ENCODE measurements at places on chromosomes 1 and 21.

DNA sequence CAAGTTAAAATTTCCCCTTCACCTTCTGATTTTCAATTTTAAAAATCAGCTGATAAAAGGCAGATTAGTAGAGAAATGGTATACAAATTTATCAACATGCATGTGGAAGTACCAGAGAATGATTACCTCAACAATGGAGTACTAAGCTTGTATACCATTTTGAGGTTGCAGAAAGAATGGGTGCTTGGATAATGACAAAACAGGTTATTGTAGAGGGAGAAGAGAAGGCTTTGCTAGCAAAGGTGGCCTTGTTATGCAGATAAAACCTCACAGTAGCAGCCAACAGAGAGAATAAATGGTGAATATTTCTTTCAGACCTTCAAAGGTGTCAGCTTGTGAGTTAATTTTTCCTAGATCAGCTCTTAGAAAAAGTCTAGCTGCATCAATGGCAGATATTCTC, 1174.9 kb upstream of the ADGRL4 start:
- no peak for DNase-seq

- no peak for DNase-seq
Observed at GRCh38 chr1:209207126-209207700, 376.3 kb upstream of the CAMK1G start.

GRCh38 chr1:29736582-29737188, 500.4 kb downstream of the PTPRU start:
- peak; percentile 57 for DNase-seq

DNA sequence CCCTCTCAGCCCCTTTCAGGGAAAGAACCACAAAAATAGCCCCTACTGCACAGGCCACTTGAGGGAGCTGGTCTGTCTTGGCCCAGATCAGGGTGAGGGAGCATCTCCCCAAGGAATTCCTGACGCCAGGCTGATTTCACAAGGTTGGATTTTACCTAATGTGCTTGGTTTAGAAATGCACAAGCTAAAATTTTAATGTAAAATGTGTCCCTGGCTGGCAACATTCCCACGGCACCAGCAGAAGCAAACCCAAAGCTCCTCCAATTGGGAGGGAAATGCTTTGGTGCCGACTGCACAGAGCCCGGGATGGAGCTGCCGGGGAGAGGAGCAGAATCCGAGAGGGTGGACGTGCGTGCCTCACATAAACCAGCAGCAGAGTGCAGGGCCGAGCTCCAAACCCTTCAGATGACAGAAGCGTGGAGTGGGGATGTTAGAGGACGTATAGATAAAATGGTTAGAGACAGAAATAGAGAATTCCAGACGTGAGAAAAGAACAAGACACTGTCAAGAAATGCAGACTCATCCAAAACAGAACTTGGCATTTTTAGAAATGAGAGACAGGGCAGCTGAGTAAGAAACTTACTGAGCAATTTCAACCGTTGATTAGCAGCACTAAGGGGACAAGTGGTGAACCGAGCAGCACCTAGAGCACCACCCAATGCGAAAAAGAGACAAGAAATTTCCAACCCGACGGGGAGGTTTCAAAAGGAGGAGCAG, 41.6 kb upstream of the TMEM52 start:
- no peak for DNase-seq

GRCh38 chr1:43651188-43651587, 1.2 kb downstream of the KDM4A start:
- no peak for DNase-seq

DNA sequence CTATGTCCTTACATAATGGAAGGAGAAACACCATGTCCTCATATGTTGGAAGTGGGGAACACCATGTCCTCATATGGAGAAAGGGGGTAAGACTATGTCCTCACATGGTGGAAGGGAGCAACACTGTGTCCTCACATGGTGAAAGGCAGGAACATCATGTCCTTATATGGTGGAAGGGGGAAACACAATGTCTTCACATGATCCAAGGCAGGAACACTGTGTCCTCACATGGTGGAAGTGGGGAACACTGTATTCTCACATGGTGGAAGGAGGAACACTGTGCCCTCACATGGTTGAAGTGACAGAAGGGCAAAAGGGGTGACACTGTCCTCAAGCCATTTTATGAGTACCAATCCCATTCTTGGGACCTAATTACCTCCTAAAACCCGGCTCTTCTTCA, 146.3 kb upstream of the ETV3 start:
- DNase-seq = no peak

- DNase-seq = no peak
Observed at GRCh38 chr1:67583462-67583950, 101.5 kb upstream of the GADD45A start.

Measured in muscle of back (tissue), 13 donors.